HT-29 (cell line): ENCODE measurements at places on chromosomes 6 and 20. TPM values are rescaled to one million over a fixed set of nuclear protein-coding genes. Genes with fewer than 3 reads are reported as not detected.

The CDH4 gene
- total RNA-seq: not detected in 2 replicates

The BPIFB2 gene
- not detected in 2 replicates for total RNA-seq

The ZSCAN12 gene
- 2.1 TPM in 2 replicates for total RNA-seq

DNA sequence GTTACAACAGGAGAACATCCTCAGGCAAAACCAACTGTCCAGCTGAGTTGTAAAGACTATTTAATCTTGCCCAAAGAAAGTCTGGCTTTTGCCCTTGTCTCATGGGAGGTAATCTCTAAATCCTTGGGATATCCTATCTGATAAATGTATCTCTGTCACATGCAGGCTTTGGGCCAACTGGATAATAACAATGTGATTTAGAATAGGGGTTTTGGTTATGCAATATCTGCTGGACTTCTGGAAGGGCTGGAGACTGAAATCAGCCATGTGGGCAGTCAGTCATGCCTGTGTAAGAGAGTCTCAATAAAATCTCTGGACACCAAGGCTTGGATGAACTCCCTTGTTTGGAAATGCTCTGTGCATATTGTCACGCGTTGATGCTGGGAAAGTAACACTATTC lies 56.3 kb upstream of the PRL start:
- no peak for DNase-seq

DNA sequence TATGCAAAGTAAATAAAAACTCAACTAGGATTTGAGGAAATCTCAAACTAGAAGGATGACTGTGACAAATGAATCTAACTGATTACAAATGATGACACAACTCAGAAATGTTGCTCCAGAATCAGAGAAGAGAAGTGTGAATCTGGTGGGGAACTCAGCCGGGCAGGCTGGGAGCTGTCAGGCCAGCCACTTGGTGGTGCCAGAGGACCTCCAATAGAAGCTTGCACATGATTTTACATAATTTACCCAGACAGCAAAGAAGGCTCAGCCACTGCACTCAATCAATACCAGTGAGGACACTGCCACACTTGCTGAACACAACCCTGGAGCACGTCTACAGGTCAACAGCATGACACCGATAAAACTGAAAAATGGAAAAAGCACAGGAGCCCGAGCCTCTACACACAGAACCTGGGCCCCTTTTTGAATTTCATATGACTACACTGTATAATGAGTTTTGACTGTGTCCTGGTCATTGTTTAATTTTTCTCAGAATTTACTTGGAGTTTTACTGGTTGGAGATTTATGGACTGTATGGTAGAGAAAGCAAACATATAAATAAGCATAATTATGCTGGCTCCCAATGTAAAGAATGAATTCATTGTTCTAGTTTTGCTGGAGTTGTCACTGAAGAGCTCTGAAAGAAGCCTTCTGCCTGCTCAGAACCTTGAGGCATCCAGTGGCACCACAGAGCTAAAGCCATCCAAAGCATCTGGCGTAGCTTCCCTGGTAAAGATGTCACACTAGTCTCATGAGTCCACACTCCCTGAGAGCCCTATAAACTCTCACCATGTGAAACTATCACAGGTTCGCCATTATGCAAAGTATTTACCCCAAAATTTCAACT lies 296.5 kb downstream of the THBS2 start:
- DNase-seq: peak; percentile 66

DNA sequence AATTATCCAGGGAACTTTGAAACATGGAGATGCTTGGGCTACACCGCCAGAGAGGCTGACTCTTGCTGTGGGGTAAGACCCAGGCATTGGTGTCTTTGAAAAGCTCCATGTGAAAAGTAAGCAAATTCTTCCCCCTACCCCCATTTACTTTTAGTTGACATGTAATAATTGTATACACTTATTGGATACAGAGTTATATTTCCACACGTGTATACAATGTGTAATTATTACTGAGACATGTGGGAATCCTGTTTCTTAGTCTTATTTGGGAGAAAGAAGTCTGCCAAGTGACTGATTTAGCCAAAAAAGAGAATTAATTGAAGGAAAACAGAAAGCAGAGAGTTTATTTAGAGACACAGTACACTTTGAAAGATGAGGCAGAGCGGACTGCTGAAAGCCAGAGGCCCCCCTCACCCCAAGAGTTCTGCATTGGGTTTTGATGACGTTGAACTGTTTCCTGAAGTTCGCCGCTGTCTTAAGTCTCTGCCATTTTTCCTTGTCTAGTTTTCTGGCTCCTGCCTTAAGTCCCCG lies 193.8 kb downstream of the PACRG start:
- DNase-seq: no peak

DNA sequence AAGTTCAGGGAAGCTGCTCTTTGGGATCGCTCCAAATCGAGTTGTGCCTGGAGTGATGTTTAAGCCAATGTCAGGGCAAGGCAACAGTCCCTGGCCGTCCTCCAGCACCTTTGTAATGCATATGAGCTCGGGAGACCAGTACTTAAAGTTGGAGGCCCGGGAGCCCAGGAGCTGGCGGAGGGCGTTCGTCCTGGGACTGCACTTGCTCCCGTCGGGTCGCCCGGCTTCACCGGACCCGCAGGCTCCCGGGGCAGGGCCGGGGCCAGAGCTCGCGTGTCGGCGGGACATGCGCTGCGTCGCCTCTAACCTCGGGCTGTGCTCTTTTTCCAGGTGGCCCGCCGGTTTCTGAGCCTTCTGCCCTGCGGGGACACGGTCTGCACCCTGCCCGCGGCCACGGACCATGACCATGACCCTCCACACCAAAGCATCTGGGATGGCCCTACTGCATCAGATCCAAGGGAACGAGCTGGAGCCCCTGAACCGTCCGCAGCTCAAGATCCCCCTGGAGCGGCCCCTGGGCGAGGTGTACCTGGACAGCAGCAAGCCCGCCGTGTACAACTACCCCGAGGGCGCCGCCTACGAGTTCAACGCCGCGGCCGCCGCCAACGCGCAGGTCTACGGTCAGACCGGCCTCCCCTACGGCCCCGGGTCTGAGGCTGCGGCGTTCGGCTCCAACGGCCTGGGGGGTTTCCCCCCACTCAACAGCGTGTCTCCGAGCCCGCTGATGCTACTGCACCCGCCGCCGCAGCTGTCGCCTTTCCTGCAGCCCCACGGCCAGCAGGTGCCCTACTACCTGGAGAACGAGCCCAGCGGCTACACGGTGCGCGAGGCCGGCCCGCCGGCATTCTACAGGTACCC lies at the start of gene ESR1:
TSS of gene ESR1 (plus strand) at position 170 of the 858 bp plus-strand sequence. CDS start at position 401, 231 bp downstream.
- no peak for DNase-seq

DNA sequence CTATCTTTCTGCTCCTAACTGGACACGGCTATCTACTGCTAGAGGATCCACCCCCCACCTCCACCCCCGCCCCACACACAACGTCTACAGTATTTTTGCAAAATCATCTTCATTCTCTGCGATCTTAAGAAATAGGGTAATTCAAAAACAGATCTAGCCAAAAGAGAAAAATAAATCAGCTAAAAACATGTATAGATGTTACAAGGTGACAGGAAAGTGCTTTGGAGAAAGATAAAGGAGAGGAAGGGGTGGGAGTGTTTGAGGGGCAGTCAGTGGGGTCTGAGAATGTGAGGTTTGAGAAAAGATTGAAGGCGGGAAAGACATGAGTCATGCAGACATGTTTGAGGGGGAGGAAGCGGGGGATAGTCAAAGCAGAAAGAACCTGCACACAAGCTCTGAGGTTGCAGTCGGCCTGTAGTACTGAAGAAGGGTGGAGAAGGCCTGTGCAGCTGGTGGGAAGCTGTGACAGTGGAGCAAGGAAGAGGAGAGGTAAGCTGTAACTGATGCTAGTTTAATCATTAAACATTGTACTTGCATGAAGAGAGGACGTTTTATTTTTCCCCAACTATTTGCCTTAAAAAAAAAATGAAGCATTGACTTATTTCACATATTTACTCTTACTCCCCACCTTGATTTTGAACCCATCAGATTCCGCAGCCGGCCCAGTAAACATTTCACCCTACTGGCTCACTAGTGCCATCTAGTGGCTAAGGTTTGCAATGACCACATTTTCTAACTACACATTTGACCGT lies 332.6 kb downstream of the ADGRB3 start:
- peak; percentile 70 for DNase-seq

DNA sequence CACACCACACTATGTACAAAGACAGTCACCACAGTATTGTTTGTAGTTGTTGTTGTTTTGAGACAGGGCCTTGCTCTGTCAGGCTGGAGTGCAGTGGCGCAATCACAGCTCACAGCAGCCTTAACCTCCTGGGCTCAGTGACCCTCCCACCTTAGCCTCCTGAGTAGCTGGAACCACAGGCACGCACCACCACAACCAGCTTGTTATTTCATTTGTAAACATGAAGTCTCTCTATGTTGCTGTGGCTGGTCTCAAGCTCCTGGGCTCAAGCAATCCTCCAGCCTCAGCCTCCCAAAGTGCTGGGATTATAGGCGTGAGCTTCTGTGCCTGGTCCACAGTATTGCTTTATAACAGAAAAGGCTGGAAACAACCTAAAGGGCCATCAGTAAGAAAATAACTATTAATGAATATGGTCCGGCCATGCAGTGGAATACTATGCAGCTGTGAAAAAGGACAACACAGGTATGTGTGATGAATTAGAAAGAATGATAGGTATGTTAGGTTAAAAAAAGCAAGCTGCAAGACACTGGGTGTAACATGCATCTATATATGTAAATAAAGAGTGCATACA lies 30.0 kb upstream of the PTGIS start:
- no peak for DNase-seq

DNA sequence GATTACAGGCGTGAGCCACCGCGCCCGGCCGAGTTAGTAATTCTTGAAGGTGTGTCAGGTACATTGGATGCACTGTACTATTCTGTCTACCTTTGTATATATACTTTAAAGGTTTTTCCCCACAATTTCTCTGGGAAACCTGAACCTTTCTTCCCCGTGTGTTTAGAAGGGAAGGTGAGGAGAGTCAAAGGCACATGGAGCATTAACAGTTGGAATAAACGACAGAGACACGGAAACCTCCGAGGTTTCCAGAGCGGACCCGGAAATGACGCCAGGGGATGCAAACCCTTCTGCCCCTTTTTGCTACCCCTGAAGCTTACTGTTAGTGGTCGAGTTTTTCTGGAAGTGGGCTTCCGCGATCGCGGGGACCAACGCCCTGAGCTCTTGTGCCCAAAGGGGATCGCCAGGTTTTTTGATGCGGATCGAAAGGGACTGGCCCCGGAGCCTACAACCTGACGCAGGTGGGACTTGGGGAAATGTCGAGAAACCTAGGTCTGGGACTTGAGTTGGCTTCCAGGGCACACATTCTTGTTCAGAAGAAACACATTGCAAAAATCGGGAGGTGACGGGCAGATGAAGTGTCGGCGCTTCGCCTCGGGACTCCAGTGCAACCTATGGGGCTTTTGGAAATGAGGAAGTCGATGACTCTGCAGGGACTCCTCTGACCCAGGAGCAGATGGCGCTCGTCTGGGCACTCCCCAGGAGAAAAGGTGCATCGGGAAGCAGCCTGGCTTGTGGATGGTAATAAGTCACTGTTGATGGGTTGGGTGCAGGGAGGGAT lies 218.2 kb downstream of the OR2B2 start:
- peak; percentile 71 for DNase-seq
